Foreskin keratinocyte (primary cell): ENCODE measurements at places on chromosomes 4 and X. TPM values are rescaled to one million over a fixed set of nuclear protein-coding genes. Genes with fewer than 3 reads are reported as not detected.

Gene UCP1
- total RNA-seq = not detected in 2 replicates

Gene MBTPS2
- 9.2 and 9.3 TPM in 2 replicates for total RNA-seq

Gene GUCY1A1
- 0.11 TPM in 1 of 2 replicates, not detected in the other for total RNA-seq

Gene ATP8A1
- total RNA-seq = 0.14 and 0.20 TPM in 2 replicates

Gene RAB40AL
- total RNA-seq = 0.14 TPM in 1 of 2 replicates, not detected in the other

Gene ZNF630
- 1.1 and 1.3 TPM in 2 replicates for total RNA-seq

Gene FAM47A
- not detected in 2 replicates for total RNA-seq

Gene PCSK1N
- total RNA-seq = 0.53 and 1.7 TPM in 2 replicates

Gene NLGN3
- total RNA-seq = 0.03 TPM in 1 of 2 replicates, not detected in the other

Gene NRK
- total RNA-seq = 3.9 and 5.9 TPM in 2 replicates

Gene ZGRF1
- 12.0 and 13.0 TPM in 2 replicates for total RNA-seq

Gene TMEM154
- total RNA-seq = 102 and 118 TPM in 2 replicates

Gene DMRTC1B
- total RNA-seq = not detected in 2 replicates

Gene FAM47E
- not detected in 2 replicates for total RNA-seq

Gene SRPX2
- total RNA-seq = 0.31 and 0.49 TPM in 2 replicates

Gene RHOH
- not detected in 2 replicates for total RNA-seq

Gene RAPGEF2
- total RNA-seq = 18.9 and 19.4 TPM in 2 replicates
